ENCODE measurements at places on chromosomes 16 and 17.

- DNase-seq: peak; percentile 50
Measured at GRCh38 chr17:81394921-81395599, at the start of gene BAHCC1. TSS of gene BAHCC1 (plus strand) at chr17:81395457. CDS start at chr17:81399740, 4,283 bp downstream.

DNA sequence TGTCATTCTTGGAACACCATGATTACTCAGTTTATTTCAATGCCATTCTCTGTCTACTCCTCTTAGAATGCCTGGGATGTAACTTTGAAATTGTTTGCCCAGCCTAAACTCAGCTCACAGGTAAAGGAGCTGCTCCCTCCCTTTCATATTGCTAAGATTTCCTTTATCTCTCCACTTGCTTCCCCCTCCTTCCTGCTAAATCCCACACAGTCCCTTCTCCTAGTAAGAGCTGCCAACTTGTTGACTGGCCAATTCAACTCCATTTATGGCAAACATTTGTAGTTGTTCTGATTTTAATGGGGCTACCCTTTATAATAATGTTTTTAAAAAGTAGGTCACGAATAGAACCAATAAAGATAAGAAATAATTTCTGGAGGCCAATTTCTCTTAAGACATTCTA is 146.1 kb downstream of the SKAP1 start:
- no peak for DNase-seq

- DNase-seq: no peak
Measured at GRCh38 chr17:83082424-83082823, 3.0 kb downstream of the METRNL start.

- DNase-seq: no peak
Measured at GRCh38 chr16:55001931-55002330, 71.3 kb downstream of the IRX5 start.

- DNase-seq: no peak
Measured at GRCh38 chr17:542943-543342, 171.7 kb downstream of the VPS53 start.

GRCh38 chr16:54501797-54502196 is 215.2 kb upstream of the IRX3 start:
- DNase-seq: no peak

GRCh38 chr16:4696905-4697847 is 3.8 kb downstream of the NUDT16L1 start:
- DNase-seq: no peak

DNA sequence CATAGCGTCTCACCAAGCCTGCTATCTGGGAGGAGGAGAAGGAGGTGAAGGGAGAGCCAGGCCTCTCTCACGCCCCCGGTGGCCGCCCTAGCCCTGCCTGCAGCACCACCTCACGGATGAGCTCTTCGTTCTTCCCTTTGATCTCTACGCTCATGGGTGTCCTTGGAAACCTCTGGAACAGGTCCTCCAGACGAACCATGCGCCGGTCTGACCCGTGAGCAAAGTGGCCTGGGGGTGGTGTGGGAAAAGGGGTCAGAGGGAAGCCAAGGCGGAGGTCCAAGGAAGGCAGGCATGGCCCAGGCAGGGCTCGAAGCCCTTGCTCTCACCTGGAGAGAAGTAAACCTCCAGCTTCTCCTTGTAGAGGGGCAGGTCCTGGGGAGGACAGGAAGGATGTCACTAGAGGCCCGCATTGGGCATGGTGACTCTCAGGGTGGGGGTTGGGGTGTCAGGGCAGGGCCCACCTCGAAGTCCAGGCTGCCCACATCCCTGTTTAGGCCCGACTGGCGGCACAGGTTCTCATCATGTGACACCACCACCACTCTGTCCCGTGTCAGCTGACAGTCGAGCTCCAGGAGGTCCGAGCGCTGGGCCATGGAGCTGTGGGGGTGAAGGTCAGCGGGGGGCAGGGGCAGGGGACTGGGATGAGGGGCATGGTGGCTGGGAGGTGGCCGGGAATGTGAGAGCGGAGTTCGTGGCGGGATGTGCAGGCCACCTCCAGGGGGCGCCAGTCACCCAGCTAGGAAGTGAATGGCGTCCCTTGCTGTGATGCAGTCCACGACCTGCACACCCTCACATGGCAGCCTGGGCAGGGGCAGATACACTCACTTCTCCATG is 923 bp downstream of the GDPD3 start:
- peak; percentile 52 for DNase-seq

DNA sequence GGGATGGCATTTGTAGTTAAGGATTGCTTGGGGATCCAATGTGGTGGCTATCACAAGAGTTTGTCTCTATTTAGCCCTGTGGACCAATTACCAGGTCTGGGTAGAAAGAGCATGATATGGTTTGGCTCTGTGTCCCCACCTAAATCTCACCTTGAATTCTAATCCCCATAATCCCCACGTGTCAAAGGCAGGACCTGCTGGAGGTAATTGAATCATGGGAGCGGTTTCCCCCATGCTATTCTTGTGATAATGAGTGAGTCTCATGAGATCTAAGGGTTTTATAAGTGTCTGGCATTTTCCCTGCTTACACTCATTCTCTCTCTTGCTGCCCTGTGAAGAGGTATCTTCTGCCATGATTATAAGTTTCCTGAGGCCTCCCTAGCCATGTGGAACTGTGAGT is 86.4 kb upstream of the HS3ST4 start:
- no peak for DNase-seq

GRCh38 chr16:11309895-11310633 is 28.9 kb upstream of the PRM1 start:
- DNase-seq: no peak

DNA sequence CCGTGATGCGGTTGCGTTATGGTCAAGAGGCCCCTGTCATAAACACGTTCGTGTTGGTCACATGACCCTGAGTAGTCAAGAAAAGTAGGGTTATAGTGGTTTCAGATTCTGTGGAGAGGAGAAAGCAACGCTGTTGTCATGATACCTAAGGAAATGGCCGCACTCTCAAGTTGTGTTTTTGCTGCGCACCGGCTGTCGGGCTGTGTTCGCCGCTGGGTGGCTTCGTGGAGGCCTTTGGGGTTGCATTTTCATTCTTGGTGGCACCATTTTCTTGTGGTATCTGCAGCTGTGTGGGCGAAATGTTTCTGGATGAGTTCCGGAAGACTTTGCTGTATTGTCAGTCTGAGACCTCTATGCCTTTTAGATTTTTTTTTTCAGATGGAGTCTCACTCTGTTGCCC is 35.0 kb downstream of the DEF8 start:
- no peak for DNase-seq

GRCh38 chr17:51860954-51861561 is 297.5 kb downstream of the CA10 start:
- no peak for DNase-seq

- DNase-seq: no peak
Measured at GRCh38 chr16:70381604-70382342, 35.1 kb downstream of the DDX19A start.

GRCh38 chr16:3086596-3087242 is 12.4 kb downstream of the ZSCAN10 start:
- no peak for DNase-seq

GRCh38 chr16:85781695-85782370 is 17.5 kb downstream of the EMC8 start:
- DNase-seq: no peak

DNA sequence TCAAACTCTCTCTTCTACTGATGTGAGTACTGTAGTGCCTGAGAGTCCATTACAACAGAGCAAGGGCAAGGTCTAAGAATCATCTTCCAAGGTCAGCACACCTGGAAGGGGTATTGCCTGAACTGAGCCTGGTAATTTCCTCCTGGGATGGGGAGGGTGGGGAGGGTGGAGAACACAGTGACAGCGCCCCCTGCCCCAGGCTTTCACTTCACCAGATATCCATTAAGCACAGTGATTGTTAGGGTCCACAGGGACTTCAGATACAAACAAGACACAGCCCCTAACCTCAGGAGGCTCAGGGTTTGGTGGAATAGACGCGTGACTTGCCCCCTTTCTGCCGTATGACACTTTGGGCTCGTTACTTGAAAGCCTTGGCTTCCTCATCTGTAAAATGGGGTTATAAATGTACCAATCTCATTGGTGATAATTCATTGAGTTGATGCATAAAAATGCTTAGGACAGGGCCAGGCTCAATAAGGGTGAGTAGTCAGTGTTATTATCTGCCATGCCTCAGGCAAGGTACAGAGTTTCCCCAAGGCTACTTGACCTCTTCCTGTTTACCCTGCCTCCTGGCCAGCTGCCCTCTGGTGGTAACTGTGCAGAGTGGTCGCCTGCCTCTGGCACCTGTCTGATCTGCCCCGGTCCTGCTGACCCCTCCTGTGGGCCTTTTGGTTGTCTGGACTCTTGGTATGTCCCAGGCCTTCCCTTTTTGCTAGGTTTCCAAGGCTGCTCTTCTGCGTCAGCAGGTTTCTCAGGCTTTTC is 13.1 kb upstream of the BRD7 start:
- DNase-seq: no peak

DNA sequence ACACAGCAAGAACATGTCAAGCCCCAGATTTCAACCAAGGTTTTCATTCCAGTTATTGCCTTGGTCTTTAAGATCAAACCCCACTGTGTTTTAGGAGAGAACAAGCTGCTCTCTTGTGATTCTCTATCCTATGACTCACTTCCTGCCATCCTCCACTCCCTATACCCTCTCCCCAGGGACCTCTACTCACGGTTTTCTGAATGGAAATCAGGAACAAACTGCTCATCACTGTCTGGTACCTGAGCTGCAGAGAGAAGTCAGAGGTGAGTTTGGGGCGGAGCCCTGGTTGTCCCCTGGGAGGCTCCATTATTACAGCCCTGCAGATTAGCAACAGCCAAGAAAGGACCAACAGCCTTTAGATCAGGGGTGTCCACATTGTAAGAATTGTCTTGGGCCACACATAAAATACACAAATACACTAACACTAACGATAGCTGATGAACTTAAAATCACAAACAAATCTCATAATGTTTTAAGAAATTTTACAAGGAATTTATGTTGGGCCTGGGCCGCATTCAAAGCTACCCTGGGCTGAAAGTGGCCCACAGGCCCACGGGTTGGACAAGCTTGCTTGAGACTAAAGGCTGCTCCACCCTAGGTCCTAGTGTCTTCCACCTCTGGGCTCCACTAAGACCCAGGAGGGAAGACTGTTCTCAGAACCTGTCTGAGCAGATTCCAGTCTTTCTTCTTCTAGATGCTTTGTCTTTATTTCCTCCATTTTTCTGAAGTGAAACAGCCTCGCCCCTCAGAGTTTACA is 9.7 kb downstream of the ETV4 start:
- no peak for DNase-seq

DNA sequence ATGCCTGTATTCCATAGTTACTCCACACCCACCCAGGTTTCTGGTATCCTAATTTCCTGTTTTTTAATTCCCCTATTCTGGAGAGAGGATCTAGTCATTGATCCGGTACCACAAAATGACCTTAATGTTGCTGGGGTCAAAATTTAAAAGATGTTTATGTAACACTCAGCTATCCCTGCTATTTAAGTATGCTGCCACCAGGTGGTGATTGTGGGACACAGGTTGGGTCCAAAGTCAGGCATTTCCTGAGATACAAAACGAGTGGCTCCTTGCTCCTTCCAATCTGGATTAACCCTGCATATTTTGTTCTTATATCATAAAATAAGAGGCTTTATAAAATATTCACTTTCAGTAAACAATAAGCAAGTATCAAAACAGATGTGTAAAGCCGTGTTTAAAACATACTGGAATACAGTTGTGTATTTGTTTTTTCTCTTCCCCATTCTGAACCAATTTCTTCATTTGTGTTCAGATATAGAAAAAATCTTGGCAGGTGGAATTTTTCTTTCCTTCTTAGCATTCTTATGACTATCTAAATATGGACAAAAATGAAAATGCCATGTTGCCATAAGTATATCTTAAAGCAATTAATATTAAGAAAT is 16.3 kb downstream of the HS3ST4 start:
- no peak for DNase-seq

- DNase-seq: no peak
Measured at GRCh38 chr16:89561142-89561883, 831 bp downstream of the RPL13 start.

- DNase-seq: no peak
Measured at GRCh38 chr16:85398688-85399582, 214.2 kb upstream of the GSE1 start.

GRCh38 chr16:48892893-48893292 is 282.9 kb upstream of the N4BP1 start:
- DNase-seq: no peak

GRCh38 chr17:6713130-6713917 is at the start of gene SLC13A5:
TSS of gene SLC13A5 (minus strand) at chr17:6713369. CDS start at chr17:6713333, 36 bp downstream.
- no peak for DNase-seq

DNA sequence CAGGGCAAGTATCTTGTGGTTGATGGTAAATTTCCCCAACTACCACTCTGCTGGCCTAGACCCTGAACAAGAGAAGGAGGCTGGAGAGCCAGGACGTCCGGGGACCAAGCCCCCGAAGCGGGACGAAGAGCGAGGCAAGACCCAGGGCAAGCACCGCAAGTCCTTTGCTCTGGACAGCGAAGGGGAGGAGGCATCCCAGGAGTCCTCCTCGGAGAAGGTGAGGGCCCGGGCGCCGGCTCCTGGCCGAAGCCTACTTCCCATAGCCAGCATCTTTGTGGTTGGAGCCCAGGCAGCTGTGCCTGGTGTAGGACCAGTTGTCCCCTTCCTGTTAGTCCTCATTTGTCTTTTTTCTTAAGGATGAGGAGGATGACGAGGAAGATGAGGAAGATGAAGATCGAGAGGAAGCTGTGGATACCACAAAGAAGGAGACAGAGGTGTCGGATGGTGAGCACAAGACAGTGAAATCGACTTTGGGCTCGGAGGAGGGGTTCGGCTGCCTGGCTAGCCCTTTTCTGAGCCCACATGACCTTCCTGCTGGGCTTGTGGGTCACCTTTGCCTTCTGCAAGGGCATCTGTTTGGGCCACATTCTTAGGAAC is 11.8 kb downstream of the SETD1A start:
- no peak for DNase-seq

- no peak for DNase-seq
Measured at GRCh38 chr17:27494192-27495091, 38.2 kb downstream of the KSR1 start.

- no peak for DNase-seq
Measured at GRCh38 chr17:64390044-64390443, 616 bp downstream of the PECAM1 start.

- DNase-seq: no peak
Measured at GRCh38 chr17:71292006-71292405, 828.8 kb upstream of the SOX9 start.

GRCh38 chr16:4081047-4081446 is 35.2 kb downstream of the ADCY9 start:
- no peak for DNase-seq

GRCh38 chr17:68491381-68492231 is 20.6 kb upstream of the PRKAR1A start:
- DNase-seq: no peak

- peak; percentile 46 for DNase-seq
Measured at GRCh38 chr17:50630524-50631194, 4.0 kb upstream of the ABCC3 start.

- no peak for DNase-seq
Measured at GRCh38 chr16:74623839-74624235, 16.9 kb upstream of the GLG1 start.

Data from T-helper 9 cell (primary cell).